CD4-positive, alpha-beta T cell treated with Interleukin-17A for 4 hours (primary cell): ENCODE measurements at places on chromosomes 12 and 14.
A peak's percentile ranks its signal among the peaks of the same experiment; 100 is the strongest.

DNA sequence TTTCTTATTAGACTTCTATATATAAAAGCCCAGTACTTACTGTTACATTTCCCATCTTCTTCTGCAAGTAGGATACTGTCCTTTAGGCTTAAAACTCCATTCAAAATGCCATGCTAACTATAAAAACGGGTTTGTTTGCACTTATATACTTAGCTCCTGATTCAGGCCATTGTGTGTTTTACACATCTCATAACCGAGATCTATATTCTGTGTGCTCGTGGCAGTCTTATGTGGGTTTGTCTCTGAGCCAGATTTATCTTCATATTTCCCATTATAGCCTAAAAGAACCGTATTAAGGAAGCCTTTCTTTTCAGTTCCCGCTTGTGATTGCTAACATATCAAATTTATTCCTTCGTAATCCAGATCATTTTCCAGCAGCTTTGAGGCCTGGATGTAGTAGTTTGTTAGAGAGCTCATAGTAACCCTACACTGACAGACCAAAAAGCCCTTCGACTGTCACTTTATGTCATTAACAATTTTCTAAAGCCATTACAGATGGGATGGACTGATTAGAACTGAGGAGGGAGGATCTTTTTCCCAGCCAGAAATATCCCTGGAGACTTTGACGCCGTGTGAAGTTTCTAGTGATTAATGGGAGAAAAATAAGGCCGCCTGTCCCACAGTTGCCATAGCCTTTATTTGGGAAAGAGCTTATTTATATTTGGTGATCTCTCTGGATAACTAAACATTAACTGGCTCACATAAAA, 508.5 kb downstream of the FOXG1 start:
- no peak for DNase-seq

- DNase-seq, result no peak
Measured at GRCh38 chr14:102415671-102416070, 52.9 kb downstream of the TECPR2 start.

DNA sequence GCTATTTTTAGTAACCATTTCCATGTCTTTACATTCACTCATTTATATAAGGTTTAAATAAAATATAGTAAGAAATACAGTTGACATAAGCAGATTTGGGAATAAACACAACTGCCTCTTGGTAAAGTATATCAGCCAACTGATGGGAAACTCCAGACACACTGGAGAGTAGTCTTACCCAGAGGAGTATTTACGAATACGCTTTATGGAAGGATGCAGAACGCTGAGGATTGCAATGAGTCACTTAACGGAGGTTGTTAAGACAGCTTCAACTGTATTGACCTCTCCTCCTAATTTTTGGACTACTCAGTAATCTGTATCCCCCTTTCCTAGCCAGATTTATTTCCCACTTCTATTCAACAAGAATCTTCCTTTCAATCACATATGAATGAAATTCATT, 6.0 kb downstream of the C2CD5 start:
- no peak for DNase-seq

DNA sequence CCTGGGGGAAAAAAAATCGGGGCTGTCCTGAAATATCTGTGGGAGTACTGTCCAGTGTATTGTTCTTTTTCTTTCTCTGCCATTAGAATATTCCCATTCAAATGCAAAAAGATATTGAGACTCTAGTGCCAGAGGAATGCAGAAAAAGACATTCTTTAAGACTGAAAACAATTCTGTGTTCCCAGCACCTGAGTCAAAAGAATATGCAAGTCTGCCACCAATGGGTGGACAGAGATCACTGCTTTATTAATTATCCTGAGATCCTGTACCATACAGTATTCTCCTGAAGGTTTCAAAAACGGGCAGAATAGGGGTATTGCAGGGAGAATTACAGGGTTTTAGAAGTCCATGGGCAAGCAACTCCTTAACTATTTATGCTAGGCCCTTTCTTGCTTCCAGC, 361.8 kb downstream of the C12orf50 start:
- no peak for DNase-seq

DNA sequence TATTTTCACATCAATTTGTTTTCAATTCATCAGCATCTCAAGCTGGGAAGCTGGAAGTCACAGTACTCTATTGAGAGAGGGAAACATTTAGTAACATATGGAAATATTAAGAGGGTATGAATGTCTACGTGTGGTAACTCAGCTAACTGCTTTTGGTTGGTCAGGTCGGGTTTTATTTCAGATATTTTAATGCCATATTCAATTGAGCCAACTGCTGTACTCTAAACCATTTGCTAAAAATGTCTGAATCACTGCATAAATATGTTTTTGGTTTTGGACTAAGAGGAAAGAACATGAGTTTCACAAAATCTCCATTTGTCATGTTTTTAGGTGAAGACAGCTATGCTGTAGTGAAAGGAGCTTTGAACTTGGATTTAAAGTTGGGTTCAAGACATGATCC, 18.9 kb upstream of the PPFIBP1 start:
- no peak for DNase-seq

DNA sequence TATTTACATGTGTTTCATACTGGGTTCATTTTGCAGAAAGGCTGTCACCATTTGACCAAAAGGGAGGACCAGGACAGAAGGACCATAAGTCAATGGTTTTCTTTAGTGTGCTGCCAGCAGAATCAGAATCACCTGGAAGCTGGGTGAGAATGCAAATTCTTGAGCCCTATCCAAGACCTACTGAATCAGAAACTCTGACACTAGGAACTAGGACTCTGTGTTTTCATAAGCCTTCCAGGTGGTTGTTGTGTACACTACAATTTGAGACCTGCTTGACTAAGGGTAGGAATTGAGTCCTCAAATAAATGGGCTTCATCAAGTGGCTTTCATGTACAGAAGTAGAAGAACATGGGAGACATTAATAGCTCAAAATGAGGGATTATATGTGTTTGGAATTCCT, 32.2 kb downstream of the PDE6H start:
- no peak for DNase-seq

DNA sequence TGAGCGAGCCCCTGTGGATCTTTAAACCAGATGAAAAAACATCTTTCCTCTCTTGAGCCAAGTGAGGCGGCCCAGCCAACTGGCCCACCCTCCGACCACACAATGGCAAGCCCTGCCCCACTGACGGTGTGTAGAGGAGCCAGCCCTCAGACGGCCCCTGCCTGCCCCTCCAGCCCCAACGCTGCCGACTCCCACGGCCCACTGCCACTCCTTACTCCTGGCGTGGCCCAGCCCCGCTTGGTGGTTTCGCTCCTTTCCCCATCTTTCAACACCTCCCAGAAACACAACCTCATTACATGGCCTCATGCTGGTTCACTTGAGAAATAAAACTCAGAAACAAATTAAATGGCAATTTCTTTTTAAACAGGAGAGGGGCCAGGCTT, 80.6 kb upstream of the DICER1 start:
- DNase-seq, result no peak

GRCh38 chr12:52203079-52203921, 11.5 kb upstream of the KRT80 start:
- no peak for DNase-seq

DNA sequence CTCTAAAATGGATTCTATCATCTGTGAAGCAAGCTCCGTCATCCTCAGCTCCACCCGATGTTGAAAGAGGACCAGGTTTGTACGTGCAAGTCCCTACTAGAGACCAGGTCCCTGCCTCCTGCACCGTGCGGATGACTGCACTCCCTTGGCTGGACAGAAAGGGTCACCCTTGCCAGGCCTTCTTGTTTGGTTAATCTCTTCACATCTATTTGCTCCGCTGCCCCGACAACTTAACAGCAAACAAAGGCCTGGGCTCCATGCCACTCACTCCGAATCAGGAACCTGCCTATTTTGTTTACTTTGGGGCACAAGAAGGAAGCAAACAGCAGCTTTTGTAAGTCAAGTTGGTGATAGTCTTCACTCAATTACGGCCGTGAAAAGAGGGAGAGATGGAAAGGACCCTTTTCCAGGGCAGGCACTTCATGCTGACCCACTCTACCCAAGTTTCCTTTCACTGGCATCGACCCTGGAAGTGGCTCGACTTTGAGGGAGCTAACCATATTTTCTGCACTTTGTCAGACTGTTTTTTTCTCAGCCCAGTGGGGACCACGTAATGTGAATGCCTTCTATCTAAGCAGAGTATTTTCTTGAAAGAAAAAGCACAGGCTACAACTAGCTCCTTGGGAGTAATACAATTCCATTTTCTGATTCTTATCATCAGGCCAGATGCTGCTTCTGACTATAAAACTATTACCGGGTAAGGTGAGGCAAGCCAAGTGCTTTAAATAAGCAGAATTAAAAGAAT, 202.6 kb downstream of the FOXN3 start:
- no peak for DNase-seq

- no peak for DNase-seq
Measured at GRCh38 chr12:96448300-96448699, 41.1 kb upstream of the CFAP54 start.

DNA sequence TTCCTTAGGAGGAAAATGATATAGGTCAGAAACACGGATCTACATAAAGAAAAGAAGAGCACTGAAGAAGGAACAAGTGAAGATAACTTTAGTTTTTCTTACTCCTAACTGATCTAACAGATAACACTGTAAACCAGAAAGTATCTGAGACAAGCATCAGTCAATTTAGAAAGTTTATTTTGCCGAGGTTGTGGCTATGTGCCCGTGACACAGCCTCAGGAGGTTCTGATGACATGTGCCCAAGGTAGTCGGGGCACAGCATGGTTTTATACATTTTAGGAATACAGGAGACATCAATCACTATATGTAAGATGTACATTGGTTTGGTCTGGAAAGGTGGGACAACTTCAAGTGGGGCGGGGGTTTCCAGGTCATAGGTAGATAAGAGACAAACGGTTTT, 23.0 kb downstream of the SAMD15 start:
- no peak for DNase-seq

- no peak for DNase-seq
Measured at GRCh38 chr12:27284751-27285150, 40.7 kb downstream of the STK38L start.

DNA sequence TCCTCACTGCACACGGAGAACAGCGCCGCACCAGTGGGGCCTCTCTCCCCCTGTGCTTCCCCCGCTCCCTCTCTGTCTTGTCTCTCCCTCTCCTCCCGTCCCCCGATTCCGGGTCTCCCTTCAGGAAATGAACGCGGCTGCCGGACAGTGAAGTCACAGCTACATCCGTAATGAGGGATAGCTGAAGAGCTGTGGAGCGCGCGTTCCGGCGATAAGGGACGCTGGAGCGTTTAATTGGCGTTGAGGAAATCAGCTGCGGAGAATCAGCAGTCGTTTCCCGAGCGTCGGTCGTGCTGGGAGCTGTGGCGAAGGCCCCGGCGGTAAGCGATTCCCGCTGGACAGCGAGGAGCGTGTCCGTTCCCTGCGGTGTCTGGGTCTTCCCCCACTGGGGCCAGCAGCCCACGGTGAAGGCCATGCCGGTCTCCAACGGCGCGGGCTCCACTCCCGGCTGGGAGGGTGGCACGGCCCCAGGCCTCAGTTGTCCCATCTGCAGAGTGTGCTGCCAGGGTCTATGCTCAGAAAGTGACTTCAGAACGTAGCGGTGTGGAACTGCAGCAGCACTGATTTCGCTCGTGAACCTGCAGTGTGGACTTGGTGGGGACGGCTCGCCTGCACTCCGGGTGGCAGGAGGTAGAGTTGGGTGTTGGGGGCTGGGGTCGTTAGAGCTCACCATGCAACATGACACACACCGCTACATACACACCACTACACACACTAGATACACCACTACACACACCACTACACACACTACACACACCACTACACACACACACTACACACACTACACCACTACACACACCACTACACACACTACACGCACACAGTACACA, 10.9 kb downstream of the NOC4L start:
- DNase-seq, result no peak

GRCh38 chr14:97198813-97199212, 401.6 kb downstream of the VRK1 start:
- DNase-seq, result no peak

DNA sequence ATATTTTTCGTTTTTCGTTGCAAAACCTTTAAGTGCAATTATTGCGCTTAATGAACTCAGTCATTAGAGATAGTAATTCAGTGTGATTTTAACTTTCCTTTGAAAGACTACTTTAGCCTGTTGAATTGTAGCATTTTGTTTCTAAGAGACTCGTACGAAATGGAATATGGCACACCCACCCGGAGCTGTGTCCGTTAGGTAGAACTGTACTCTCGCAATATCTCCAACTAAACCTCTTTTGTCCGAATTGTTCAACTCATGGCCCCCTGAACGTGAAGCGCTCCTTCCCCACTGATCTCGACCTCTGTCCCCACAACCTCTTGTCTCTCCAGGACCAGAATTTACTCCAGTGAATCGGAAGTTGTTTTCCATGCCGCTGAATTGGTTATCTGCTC, 800 bp downstream of the PCNX4 start:
- DNase-seq, result peak; percentile 13

DNA sequence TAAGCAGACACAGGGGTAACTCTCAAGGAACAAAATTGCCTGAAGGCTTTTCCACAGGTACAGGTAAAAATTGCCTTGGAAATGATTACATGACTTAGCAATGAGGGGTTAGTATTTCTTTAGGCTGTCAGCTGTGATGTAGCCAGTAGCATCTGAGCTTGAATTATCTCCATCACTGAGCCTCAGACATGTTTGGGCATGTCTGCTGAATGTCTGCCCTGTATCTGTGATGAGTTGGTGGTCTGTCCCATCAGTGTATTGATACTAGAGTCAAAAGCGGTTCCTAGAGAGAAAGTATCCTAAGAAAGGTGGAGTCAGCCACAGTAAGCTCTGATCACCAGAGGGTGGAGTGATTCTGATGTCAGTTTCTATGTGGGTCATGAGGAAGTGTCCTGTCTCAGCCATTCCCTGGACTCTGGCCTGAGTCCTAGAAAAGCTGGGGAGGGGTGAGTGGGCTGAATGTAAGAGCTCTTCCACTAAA, 16.3 kb downstream of the AKAP6 start:
- no peak for DNase-seq

GRCh38 chr12:95266254-95266653, 48.6 kb downstream of the VEZT start:
- no peak for DNase-seq

DNA sequence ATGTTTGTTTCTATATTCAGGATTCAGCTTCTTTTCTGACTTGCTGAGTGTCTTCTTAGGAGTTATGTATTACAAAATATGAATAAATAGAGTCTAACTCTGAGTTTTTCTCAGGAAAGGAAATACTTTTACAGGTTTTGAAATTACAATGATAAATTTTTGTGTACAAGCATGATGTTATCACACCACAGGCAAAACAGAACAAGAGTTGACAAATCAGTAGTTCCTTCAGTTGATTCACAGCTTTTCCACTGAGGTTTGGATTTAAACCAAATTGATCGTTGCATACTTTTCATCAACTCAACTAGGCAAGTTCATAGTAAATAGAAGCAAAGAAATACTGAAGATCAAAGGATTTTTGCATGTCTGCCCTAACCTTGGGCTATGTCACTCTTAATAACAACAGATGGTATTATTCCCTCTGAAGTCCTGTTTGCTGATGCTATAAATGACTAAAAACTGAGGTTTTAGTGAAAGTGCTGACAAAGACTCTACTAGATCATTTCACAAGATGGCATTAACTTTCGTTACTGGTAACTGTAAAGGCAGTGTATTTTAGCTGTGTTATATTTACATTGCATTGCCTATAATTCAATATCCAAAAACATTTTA, 520.2 kb downstream of the FLRT2 start:
- DNase-seq, result no peak
